ENCODE measurements at places on chromosomes 2 and 18.

- no peak for DNase-seq
These were observed 372.8 kb downstream of the MTX2 start for GRCh38 chr2:176642074-176642473.

DNA sequence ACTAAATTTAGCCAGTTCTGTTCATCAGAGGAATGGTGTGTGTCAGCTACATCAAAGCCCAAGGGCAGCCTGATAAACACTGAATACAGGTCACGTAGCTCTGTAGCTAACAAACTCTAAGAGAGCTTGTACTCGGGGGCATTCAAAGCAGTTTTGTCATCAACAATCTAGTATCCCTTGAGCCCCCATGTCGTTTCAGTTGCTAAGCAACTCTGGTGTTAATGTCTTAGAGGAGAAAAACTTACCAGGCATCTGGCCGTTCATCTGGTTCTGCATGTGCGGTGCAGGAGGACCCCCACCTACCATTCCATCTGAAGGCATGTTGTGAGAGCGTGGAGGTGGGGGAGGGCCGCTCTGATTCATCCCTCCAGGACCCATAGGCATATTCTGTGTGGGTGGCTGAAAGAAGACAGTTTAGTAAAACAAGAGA lies 33.1 kb downstream of the SS18 start:
- DNase-seq: no peak

DNA sequence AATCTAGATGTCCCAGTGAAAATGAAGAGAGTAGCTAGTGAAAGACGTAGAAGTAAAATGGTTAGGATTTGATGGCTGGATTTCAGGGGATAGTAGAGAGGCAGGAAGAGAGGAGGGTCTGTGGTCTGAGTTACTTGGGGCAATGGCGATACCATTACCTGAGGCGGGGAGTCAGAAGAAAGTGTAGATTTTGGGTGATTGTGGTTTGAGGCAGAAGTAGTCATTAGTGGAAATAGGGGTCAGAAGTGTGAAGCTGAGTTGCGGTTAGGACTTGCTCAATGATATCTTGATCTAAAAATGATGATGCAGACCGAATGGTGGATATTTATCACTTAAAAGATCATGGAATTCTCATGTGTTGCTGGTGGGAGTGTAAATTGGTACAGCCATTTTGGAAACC lies 41.0 kb downstream of the CEP192 start:
- DNase-seq: peak; percentile 2

- DNase-seq: no peak
These were observed 137.7 kb downstream of the ABCA12 start for GRCh38 chr2:215000721-215001120.

Data from CD4-positive, alpha-beta T cell treated with Interleukin-17A for 1 hour (primary cell).